ENCODE measurements at places on chromosomes 2 and 18.

DNA sequence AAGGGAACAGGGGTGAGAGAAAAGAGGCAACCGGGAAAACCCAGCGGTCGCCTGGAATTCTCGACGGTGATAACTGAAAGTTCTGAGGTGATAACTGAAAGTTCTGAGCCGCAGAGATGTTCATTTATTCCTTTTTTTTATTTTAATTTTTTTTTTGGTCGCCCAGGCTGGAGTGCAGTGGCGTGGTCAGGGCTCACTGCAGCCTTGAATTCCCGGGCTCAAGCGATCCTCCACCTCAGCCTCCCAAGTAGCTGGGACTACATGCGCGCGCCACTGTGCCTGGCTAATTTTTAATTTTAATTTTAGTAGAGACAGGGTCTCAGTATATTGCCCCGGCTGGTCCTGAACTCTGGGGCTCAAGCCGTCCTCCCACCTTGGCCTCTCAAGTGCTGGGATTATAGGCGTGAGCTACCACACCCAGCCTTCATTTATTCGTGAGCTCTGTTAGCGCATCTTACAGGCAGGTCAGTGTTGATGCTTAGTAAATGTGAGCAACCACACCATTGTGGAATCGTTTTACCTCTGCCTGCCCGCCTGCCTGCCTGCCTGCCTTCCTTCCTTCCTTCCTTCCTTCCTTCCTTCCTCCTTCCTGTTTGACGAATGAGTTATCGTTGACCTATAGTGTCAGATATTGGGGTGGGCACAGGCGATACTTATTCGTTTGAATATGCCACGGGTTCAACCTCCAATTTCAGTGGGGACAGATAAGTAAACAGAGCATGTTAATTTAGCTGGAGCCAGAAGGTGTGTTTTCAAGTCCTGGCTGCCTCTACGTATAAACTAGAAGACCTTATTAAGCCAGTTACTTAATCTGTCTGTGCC is 557 bp upstream of the E2F6 start:
- no peak for DNase-seq

DNA sequence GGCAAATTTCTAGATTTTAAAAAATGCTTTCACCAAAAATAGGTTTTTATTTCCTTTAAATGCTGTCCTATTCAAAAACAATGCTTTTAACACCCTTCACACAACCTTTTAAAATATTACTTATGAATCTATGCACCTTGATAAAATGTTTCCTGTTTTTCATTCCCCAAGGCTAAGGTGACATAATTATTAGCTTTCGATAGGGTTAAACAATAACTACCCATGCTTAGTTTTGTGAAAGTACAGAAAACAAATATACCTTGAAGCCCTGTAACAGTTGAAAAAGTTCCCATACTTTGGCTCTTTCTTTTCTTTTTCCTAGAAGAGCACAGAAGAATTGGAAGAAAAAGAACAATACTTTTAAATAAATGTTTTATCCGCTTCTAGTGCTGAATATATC is 54.9 kb upstream of the ITPRID2 start:
- DNase-seq, result no peak

GRCh38 chr2:112529757-112530156 is 12.5 kb upstream of the POLR1B start:
- DNase-seq, result peak; percentile 46

- DNase-seq, result peak; percentile 3
Observed at GRCh38 chr18:68676913-68677312, 38.0 kb downstream of the TMX3 start.

- DNase-seq, result peak; percentile 94
Observed at GRCh38 chr18:45169610-45170009, 445.7 kb upstream of the SLC14A2 start.

- DNase-seq, result peak; percentile 63
Observed at GRCh38 chr18:6729247-6730091, at the start of gene ARHGAP28. Gene ARHGAP28, plus strand, starts transcription at chr18:6729716. Its CDS starts 106 bp downstream, at chr18:6729822.

GRCh38 chr18:2448565-2449151 is 122.6 kb downstream of the METTL4 start:
- no peak for DNase-seq

- DNase-seq, result no peak
Observed at GRCh38 chr2:161420406-161421074, 4.4 kb downstream of the TBR1 start.

DNA sequence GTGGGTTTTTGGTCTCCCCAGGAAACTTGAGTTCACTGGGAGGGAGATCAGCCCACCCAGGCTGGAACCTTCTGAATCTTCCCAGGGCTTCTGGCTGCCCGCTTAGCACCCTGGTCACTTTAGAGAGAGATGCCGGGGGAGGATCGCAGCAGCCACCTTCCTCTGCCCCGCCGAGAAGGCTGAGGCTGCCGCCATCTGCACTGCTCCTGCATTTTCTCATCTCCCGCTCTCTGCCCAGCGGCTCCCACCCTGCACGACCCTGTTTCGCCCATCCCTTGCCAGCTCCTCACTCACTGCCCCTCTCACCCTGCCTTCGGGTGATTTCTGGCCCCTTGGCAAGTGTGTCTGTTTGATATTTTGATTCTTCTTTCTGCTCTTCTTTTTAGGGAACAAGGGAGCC is 82.6 kb upstream of the ATG16L1 start:
- DNase-seq, result no peak

DNA sequence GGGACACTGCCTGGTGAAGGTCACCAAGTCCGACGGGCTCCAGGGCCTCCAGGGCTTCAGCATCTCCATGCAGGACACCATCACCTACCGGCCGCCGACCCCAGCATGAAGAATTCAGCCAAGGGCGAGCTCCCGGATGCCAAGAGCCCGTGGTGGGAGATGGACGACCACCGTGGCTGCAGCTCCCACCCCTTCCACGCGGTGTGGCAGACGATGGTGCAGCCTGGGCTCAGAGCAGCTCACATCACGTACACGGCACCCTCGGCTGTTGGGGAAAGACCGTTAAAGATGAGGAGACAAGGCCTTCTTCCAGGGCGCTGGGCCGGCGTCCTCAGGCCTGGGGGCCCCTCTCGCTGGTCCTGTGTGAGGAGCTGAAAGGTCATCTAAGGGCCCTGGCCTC is 31.2 kb upstream of the ADNP2 start:
- no peak for DNase-seq

- no peak for DNase-seq
Observed at GRCh38 chr2:45089554-45090261, 80.5 kb upstream of the SIX2 start.

GRCh38 chr2:230052299-230052698 is 16.4 kb downstream of the SLC16A14 start:
- DNase-seq, result no peak

GRCh38 chr18:51077217-51077616 is 47.2 kb downstream of the SMAD4 start:
- peak; percentile 27 for DNase-seq

- DNase-seq, result no peak
Observed at GRCh38 chr2:104880076-104880475, 26.2 kb downstream of the POU3F3 start.

DNA sequence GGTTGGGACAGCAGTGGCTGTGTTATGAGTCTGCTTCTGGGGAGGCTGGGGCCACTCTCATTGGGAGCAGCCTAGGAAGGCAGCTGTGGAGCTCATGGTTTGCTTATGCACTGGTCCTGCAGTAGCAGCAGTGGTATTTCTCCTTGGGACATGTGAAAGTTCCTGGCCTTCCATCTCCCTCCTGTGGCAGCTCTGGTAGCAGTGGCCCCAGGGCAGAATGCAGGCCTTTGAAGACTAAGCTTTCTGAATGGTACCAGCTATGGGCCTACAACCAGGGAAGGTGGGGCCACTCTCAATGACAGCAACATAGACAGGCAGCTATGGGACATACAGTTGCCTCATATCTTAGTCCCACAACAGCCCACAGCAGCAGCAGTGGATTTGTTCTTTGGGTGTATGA is 117.3 kb upstream of the VWC2L start:
- no peak for DNase-seq

DNA sequence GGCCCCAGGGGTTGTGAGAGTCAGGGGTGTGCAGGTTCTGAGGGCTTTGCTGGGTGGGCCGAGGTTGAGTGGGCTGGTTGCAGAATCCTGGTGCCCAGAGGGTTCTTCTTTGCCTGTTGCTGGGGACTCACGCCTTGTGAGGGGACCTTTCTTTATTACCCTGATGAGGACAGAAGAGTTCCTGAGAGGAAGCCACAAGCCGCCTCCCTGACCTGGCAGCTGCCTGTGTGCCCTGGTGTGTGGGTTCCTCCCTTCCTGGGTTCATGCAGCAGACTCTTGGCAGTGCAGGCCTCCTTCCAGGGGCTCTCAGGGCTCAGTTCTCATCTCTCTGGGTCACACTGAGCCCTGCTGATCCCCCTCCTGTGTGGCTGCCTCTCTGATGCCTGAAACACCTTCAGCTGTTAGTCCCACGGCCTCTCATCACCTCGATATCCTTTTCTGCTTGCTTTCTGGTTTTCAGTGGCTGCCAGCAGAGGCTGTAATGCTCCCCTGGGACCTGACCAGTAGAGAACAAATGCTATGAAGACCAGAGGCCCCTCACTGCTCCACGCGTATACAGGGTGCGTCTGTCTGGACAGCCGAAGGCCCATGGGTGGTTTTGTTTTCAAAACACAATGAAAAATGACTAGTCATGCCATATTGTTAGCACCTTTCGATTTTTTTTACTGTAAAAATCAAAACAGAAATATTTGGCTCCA is 191.3 kb downstream of the AGAP1 start:
- no peak for DNase-seq

DNA sequence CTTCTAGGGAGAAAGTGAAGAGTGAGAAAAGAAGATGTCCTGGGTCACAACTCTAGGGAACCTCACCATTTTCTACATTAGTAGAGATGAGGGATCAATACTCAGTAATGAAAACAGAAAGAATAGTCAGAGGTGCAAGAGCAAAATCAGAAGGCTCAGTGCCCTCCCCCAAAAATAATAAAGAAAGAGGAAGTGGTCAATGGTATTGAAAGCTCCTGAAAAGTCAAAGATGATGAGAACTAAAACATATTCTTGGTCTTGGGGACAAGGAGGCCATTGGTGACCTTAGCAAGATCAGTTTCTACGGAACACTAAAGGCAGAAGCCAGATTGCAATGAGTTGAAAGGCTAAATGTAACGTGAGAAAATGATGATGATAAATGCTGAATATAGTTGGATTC is 24.5 kb upstream of the MYO1B start:
- no peak for DNase-seq

DNA sequence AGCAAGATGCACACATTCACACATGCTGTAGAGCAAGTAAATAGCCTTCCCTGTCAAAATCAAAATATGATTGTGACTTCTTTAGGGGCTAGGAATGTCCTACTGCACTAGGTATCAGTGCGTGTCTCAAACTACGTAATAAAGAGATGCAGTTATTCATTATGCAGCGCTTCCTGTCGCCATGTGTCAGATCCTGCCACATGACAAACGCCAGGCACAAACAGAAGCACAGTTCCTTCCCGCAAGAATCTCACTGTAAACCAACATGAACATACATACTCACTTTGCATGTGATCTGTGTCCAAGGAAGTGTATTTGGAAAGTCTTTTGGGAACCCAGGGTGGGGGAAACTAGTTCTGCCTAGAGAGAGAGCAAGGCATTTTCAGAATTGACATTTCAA is 599.9 kb downstream of the RNF144A start:
- DNase-seq, result peak; percentile 23

- DNase-seq, result peak; percentile 21
Observed at GRCh38 chr18:35387152-35387571, 10.0 kb upstream of the ZNF396 start.

DNA sequence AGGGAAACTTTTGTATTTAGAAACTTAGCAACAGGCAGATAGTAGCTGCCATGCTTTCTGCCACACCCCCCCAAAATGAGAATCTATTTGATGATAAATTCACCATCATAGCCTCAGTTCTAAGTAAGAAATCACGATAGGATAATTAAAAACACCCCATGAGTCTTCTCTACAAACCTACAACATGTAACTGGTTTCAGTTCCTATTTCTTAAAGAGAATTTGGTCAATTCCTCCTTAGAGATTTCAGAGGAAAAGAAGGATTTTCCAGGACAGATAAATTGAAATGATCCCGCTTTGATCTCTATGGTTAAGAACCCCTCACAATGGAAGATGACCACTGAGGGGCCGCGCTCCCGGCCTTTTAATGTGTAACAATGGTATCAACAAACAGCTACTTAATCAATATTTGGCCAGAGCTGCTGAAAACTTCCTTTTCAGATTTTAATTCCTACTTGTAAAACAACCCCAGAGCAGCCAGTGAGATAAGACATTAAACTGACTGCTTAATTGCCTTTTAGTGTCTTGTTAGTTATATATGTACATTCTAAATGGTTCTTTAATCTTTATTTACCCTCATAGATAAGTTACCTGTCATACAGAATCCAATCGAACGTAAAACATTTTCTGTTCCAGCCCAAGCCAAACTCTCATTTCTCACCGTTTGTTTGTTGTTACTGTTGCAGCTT is 10.1 kb downstream of the PAX3 start:
- DNase-seq, result no peak

DNA sequence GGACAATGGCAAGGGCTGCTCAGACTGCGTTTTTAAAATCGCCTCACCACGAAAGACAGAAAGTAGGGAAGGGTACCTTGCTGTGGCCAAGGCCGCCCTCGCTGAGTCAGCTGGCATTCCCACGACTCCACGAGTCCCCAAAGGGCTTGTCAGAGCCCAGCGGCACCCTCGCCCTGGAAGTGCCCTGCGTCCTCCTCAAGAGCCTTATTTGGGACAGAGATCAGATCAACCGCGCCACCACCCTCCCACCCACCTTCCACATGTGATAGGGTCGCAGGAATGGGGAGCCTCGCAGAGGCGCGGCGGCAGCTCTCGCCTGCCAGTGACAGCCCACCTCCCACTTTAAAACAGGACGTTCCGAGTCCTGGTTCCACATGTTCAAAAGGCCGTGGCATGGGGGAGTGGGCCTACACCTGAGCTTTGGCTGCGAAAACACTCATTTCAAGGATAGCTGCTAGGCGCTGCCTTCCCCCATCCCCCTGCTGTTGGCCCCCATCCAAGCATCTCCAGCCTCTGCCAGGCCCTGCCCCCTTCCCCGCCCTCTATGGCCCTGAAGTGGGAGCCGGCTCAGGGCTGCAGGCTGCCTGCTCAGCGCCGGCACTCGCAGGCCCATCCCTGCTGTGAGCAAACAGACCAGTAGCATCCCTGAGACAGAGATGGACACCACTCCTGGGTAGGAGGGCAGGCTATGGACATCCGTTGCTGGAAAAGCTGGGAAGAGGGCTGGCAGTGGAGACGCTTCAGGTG is 38.1 kb upstream of the ARHGEF4 start:
- no peak for DNase-seq

GRCh38 chr18:55918444-55918843 is 330.5 kb upstream of the TCF4 start:
- no peak for DNase-seq

DNA sequence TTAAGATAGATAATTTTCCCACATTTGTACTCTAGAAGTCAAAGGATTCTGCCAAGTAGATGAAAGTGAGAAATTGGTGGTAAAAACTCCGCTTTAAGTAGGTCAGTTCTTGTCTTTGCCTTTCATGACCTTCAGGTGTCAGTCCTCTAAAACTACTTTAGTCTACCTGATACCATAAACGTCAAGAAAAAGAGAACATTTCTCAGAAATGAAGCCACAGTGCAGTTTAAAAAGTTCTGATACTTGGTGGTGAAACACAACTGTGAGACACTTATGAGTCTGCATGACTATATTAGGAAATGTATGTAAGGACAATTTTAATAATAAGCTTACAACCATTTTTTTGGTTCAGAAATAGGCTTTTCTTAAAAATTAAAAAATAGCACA is 583.3 kb downstream of the SATB2 start:
- DNase-seq, result no peak

GRCh38 chr2:239440511-239440959 is 39.7 kb upstream of the HDAC4 start:
- DNase-seq, result peak; percentile 54
